ENCODE measurements at places on chromosomes 3 and 15.

- no peak for DNase-seq
Measured at GRCh38 chr15:40852529-40852928, 8.7 kb downstream of the SPINT1 start.

GRCh38 chr3:176041812-176042211 is 1155.5 kb downstream of the TBL1XR1 start:
- DNase-seq = no peak

- no peak for DNase-seq
Measured at GRCh38 chr3:110932567-110932966, 139.0 kb upstream of the NECTIN3 start.

GRCh38 chr15:39404767-39405181 is 176.1 kb upstream of the THBS1 start:
- DNase-seq = no peak

DNA sequence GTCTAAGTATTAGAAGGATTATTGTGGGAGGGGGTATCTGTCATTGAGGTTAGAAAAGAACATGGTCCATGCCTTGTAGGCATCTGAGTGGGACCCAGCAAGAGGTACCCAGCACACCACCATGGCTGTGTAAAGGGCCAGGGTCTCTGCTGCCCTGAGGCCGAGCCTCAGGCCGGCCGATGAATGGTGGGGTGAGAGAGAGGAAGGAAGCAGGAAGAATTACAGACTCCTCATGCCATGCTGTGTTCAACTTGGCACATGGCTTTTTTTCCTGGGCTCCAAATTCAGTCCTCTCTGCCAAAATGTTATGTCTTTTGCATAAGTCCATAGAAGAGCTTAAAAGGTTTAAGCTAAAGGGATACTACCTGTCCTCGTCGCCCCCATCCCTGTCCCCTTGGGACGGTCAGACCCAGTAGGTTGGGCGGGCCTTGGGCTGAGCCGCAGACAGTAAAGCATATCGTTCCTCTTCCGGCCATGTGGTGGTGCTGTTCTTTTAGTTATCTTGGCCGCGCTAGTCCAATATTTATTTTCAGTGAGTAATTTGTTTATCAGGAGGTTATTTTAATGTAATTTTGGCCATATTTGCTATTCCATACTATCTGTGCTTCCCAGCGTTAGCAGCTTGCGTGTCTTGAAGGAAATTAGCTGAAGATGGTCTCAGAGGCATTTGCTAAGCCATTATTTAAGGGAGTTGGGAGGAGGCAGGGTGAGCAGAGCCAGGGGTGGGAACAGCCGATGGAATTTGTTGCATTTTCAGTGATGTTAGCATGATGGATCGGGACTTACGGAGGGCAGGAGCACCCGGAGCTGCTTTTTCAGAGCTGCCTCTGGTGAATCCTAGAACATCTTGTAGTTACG is 152.4 kb downstream of the AGBL1 start:
- DNase-seq = peak; percentile 9

- DNase-seq = peak; percentile 2
Measured at GRCh38 chr3:98343647-98344507, 9.8 kb upstream of the OR5K4 start.

DNA sequence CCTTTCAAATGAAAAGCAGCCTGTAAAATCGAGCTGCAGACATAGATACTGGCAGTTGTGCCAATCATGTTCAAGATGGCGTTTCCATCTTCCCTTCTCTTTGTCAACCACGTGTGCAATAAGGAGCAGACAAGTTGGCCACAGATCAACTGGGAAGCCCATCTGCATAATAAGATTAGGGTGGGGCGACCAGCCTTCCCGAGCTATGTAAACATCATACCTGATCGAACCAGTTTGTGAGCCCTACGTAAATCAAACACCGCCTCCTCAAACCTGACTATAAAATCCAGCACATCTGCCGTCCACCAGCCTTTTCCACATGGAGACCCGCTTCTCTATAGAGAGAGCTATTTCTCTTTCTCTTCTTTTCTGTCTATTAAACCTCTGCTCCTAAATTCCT is 37.2 kb downstream of the TRIM42 start:
- peak; percentile 25 for DNase-seq

DNA sequence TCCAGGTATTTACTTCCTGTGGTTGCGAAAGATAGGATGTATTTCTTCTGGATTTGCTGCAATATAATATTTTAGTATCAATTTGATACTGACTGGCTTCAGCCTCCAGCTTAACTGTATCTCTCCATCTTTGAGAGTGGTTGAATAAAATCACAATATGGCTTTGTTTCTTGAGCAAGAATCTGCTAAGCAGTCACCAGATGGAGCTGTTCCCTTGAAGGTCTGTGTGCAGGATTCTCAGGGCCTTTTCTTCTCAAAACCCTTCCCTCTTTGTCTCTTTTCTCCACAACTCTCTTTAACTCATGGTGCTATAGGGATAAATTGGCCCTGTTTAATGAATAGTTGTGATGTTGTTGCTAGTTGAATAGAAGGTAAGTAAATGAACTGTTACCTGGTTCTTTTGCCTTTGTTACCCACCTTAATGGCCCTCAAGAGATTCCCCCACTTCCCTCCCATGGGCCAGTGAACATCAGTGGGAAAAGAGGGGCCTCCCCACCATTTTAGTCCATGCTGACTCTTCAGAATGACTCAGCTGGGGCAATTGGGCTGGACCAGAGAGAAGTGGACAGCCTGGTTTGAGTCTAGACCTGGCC is 34.8 kb upstream of the RAB6B start:
- peak; percentile 20 for DNase-seq

DNA sequence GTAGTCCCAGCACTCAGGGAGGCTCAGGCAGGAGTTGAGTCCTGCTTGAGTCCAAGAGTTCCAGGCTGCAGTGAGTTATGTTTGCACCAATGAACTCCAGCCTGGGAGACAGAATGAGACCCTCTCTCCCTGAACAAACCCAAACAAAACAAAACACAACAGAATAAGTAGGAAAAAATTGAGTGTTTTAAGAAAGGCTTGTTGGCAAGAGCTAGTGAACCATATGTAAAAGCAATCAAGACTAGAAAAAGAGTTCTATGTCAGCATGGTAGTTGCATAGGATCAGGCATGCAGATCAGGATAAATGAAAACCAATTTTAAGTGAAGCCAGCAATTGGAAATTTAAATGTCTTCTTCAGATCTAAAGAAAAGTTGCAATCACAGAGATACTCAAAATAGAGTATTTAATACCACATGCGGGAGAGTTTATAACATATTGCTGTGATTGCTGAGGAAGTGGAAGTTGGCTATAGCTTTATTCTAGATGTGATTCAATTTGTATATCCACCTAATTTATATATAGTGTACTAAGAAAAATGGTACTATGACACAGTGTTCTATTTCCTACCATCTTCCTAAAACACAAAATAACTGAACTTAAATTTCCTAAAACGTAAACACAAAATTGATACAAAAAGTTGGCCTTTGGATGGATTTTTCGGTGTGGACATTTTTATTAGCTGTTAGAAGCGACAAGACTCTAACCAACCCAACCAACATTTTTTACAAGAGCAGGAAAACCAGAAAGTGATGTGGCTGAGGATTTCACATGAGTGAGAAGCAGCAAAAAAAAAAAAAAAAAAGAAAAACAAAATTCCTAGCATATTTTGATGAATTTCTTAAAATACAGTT is 101.9 kb upstream of the ROBO1 start:
- DNase-seq = no peak

All from NCI-H510A treated with DMSO at 0.1 percent for 48 hours (cell line).